ENCODE measurements at places on chromosomes 11 and 22.
A peak's percentile ranks its signal among the peaks of the same experiment; 100 is the strongest.

- no peak for DNase-seq
Observed at GRCh38 chr11:95339086-95339901, 108.3 kb upstream of the SESN3 start.

DNA sequence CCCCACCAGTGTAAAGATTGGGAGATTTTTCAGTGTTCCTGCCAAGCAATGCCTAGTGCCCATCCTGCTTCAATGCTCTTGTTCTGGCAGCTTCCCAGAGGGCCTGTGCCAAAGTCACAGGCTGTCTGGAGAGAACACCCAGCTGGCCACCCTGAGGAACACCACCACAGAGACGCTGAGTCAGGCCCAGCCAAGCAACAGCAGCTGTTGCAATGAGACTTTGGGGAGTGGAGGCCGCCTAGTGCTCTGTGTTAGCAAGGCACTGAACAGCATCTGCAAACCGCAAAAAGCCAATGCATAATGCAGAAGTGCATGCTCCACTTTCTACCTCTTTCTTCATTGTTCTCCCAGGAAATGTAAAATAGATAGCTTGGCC, 168.1 kb downstream of the NXPE2 start:
- peak; percentile 26 for DNase-seq

GRCh38 chr11:82845356-82846353, 54.6 kb downstream of the PRCP start:
- DNase-seq = no peak

DNA sequence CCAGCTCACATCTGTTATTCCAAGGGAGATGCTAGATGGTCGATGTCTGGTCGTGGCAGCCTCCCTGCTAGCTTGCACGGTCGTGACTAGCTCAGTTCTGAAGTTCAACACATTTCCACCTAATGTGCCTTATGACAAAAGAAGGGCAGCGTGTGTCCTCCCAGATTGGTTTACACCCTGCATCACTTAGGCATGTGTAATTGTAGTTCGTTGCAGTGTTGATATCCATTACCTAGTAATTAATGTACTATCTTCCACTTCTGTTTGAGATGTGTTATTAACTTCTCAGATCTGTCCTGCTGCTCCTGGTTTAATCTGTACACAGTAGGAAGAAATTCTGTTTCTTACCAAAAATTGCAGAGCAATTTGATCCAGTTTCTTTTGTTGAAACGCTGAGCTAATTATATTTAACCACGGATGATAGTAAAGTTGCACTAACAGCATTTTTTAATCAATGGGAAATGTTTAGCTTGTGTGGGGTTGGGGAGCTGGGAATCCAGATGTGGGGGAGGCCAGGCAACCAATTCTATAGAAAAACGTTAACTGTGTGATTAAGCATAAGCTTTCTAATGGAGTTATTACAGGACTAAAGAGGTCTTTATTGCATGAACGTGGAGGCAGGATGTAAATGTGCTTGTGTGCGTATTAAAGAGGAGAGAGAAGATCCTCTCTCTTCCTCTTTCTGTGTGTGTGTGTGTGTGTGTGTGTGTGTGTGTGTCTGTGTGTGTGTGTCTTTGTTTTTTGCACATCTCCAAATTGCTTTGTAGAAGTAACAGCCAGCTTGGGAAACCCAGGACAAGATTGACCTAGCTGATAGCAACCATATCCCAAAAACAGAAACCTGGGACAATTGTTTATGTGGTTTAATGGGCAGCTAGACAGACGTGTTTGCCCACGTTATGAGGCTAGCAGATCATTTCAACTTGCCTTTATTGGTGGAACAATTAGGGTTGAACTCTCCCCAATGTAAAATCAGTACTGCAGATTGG, 145.7 kb upstream of the TTC12 start:
- DNase-seq = peak; percentile 91

- no peak for DNase-seq
Observed at GRCh38 chr11:88327061-88327460, 10.5 kb downstream of the CTSC start.

GRCh38 chr11:47932544-47932943, 47.8 kb upstream of the PTPRJ start:
- no peak for DNase-seq

- DNase-seq = no peak
Observed at GRCh38 chr11:39668640-39669039, 1790.8 kb downstream of the LRRC4C start.

- no peak for DNase-seq
Observed at GRCh38 chr22:42819412-42820044, 37.5 kb downstream of the ARFGAP3 start.

GRCh38 chr11:104146421-104146820, 17.5 kb downstream of the PDGFD start:
- peak; percentile 66 for DNase-seq

DNA sequence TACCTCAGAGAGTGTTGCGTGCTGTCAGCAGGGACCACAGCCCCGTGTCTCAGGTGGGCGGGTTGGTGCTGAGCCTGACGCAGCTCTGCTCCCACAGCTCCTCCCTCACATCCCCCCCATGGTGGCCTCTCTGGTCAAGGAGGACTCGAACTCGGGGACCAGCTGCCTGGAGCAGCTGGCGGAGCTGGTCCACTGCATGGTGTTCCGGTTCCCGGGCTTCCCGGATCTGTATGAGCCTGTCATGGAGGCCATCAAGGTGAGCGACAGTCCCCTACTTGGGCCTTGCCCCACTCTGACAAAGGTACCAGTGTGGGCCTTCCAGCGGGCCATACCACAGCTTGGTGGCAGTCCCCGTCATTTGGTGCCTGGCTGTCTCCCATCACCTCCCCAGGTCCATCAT, 11.8 kb downstream of the USP35 start:
- no peak for DNase-seq

- DNase-seq = peak; percentile 28
Observed at GRCh38 chr22:44710474-44711240, 8.7 kb downstream of the PRR5 start.

DNA sequence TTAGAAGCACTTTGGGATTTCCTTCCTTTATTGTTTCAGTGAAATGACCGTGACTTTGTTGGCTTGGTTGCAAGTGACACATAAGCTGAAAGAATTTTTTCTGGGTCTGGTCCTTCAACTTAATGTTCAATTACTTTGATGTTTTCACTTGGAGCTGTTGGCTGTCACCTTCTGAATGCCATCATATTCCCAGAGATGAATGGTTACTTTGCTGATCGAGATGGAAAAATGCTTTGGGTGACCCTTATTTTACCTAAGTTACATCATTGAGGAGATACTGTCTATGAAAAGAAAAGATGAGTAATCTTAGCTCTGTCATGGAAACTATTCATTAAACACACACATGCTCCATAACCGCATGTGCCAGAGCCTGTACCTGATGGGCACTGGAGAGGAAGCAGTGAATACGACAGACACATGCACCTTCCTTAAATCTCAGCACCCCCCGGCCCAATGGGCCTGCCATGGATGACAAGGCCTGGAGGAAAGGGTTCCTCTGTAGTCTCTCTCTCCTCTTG, 76.9 kb downstream of the TENM4 start:
- no peak for DNase-seq

DNA sequence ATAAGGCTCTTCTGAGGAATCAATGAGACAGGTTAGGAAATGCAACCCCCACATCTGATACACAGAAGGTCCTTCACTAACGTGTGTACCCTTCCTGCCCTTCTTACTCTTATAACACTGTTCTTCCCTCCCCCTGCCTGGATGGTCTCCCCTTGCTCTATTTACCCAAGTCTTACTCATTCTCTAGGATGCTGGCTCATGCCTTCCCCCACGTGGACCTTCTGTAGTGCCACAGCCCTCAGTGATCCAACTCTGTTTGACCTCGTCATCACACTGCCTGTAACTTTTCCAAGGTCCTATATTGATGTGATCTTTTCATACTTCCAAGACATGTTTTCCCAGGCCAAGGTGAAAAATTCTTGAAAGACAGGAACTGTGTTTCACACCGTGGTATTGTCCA, 79.8 kb downstream of the C11orf58 start:
- DNase-seq = no peak

- DNase-seq = no peak
Observed at GRCh38 chr11:126355926-126356897, 726 bp downstream of the ST3GAL4 start.

GRCh38 chr11:27242591-27242990, 120.4 kb downstream of the CCDC34 start:
- no peak for DNase-seq

DNA sequence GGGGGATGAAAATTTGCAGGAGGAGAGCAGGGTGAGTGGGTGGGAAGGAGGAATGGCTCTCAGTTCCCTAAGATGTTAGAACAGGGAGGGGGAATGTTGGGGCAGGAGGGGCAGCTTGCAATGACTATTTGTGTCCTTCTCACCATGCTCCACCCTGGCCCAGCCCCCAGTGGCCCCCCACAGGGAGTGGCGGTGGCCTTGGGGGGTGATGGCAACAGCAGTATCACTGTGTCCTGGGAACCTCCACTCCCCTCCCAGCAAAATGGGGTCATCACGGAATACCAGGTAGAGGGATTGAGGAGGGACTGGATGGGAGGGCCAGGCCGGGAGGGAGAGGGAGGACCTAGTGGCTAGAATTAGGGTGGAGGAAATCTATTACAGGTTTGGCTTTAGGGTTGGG, 10.2 kb downstream of the ROBO3 start:
- no peak for DNase-seq

GRCh38 chr11:31711137-31711536, 100.0 kb downstream of the PAX6 start:
- DNase-seq = no peak

DNA sequence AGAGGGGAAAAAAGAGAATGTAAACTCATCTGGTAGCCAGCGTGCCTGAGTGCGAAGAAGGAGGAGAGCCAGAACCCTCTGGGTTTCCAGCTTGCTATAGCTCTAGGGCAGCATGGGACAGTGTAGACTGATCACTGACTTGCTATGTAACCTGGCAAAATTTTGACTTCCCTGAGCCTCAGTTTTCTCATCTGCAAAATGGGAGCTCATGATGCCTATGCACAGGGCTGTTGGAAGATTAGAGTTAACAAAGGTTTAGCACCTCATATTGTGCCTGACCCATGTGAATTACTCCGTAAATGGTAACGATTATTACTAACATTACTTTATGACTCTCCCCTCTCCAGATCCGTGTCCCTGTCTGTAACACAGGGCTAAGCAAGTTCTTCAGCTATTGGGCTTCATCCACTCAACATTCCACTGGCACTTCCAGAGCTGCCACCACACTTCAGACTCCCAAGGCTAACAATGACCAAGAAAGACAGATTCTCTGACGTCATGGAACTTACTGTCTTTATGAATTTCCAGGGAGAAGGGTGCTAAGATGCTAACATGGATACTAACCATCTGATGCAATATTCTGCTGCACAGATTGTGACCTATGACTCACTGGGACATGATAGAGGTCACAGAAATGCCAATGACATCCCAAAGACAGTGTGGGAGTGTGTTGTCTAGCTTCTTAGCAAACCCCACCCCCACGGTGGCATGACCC, 195.2 kb downstream of the TRIM29 start:
- DNase-seq = no peak

DNA sequence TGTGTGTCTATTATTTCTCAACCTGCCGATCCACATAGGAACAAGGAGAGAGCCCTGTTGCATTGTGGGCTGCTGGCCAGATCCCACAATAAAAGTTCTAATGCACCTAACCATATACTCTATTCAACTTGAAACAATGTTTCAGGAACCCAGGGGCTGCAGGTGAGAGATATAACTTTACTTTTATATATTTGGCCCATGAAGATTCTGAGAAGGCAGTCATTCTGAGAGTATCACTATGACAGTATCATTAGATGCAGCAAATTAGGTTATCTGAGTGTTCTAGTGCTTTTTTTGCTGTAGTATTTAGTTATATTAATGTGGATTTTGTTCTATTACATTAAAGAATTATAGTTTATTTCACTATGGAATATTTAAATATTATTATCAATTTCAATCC, 655.1 kb upstream of the ARHGAP42 start:
- no peak for DNase-seq
